ENCODE measurements at places on chromosomes 2 and 18.

GRCh38 chr2:7722212-7722910 lies 805.1 kb downstream of the RNF144A start:
- no peak for DNase-seq

GRCh38 chr2:96899413-96899741 lies 29.5 kb upstream of the SEMA4C start:
- no peak for DNase-seq

DNA sequence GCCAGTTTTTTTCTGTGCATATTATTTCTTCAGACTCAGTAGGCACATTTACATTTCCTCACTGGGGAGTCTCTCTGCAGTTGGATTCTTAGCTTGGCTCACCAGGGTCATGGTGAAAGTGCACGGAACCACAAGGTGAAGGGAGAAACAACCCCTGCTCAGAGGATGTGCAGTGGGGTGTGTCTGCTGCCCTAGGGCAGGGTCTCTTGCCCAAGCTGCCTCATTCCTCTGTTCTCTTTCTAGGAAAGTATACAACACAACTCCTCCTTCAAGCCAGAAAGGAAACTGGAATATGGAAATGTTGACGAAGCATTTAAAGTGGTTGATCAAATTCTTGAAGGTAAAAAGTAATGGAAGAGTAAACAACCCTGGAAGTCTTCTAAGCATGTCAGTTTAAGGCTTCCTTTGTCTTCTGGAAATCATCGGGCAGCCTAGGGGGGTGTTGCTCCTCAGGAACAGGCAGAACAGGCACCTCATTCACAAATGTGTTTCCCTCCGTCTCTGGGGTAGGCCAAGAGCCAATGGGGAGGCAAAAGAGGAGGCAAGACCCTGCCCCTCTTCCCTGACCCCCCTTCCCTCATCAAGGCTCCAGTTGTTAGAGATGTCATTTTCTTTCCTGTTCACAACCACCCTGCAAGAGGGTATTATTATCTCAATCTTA lies 41.4 kb downstream of the AOX1 start:
- no peak for DNase-seq

DNA sequence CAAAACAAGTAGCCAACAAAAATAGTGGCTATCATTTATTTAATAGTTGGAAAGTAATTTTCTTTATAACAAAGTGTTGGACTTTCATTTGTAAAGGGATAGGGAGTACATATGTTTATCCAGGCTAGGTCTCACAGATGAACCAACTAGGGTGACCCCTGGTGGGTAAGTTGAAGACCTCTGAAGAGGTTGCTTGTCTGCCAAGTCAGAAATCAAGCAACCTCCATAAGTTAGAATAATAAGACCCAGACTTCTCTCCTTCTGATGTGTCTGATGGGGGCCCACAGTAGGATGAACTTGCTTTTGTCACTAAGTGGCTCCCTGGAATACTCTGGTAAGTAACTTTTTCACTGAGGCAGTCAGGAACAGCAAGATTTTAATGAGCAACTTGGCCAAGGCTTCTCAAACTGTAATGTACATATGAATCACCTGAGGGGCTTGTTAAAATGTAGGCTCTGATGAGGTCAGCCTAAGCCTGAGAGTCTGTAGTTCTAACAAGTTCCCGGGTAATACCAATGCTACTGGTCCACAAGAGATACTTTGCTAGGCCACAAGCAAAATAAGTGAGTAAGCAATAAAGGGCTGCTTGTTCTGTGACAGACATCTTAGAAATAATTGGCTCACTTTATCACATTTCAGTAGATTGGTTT lies 319.6 kb downstream of the PIK3C3 start:
- DNase-seq = no peak

DNA sequence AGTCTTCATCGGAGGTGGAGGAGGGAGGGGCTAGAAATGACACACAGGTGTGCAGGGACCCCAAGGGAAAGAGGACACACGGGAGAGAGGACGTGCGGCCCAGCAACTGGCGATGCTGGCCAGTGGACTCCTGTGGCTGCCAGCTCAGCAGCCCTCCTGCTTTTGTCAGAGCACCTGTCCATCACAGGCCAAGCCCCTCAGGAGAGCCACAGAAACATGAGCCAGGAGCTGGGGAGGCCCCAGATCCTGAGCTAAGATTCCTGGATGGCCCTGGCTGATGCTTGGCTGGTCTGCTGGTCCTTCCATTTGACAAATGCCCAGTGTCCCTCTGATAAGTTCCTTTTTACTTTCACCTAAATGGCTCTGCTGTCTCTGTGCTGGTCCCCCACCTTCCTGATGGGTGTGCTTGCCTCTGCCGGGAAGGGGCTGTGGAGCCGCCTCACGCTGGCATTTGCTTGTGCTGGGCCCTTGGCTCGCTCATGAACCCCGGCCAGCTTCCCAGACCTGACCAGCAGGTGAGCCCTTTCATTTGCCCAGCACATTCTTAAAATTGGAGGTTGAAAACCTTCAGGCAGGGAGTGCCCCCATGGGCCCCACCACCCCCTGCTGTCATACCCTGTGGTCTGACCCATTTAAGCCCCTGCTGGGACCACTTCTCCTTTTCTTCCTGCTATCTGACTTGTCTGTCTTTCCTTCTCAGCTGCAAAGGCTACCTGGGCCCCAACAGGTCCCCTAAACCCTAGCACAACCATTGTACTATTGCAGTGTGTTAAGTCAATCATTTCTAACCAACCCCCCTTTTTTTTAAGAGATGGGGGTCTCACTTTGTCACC lies 37.3 kb downstream of the CYP27C1 start:
- peak; percentile 58 for DNase-seq

DNA sequence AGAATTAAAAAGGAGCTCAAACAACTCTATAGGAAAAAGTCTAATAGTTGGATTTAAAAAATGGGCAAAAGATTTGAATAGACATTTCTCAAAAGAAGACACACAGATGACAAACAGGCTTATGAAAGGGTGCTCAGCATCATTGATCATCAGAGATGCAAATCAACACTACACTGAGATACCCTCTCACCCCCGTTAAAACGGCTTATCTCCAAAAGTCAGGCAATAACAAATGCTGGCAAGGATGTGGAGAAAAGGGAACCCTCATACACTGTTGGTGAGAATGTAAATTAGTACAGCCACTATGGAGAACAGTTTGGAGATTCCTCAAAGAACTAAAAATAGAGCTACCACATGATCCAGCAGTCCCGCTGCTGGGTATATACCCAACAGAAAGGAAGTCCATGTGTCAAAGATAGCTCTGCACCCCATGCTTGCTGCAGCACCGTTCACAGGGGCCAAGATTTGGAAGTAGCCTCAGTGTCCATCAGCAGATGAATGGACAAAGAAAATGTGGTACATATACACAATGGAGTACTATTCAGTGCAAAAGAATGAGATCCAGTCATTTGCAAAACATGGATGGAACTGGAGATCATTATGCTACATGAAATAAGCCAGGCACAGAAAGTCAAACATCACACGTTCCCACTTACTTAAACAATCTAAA lies 46.7 kb upstream of the B3GNT7 start:
- DNase-seq = no peak

DNA sequence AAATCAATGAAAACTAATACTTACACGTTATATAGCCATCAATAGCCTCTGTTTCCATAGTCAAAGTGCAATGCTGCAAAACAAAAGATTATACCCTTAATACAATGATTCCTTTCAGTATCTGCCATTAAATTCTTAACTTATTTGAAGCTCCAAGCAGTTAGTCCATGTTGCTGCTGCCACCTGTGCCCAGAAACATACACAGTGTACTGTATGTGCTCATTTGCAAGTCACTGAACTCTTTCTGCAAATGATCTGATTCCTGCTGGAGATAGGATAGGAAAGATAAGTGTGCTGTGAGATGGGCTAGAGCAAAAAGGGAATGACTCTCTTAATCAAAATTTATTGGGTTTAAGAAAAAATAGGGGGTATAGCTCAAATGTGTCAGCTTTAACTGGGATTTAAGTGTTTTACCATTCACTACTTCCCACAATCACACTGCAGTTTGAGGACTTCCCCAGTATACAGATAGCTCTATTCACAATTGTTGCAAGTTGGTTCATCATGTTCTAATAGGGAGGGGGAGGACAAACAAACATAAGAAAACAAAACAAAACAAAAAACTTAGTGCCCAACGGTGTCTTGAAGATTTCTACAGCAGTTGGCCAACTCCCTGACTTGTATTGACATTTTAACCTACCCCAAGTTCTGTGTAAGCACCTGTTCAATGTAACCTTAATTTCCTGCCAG lies 2.7 kb downstream of the IKZF2 start:
- no peak for DNase-seq

DNA sequence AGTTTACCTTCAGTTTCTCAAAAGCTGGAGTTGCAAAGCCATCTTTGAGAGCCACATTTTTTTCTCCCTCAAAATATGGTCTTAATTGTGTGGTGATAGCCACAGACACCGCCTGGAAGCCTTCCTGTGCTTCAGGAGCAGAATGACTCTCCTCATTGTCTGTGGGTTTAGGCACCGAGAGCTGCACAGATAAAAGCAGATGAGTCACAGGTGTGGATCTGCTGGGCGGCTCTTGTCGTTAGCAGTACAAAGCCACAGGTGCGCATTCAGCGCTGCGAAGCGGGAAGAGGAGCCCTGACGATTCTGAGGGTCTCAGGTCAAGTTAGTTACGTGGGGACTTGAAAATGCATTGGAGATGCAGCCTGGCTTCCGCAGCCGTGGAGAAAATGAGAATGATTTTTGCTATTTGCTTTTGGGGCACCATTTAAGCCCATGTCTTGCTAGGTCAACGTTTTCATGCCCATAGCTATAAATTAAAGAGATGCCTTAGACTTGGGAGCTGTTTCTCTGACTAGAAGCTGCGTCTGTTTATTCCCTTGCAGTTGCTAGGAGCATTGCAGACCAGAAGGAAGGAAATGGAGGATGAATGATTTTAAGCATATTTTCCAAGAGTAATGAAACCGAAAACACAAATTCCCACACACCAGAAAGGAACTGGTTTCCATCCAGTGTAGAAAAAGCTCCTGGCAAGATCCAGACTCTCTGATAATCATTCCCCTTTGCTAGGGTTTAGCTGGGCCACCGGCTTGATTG lies 51.5 kb downstream of the KLHL29 start:
- DNase-seq = peak; percentile 53

GRCh38 chr2:167992278-167992677 lies 255.1 kb downstream of the STK39 start:
- no peak for DNase-seq

All from spleen (tissue), 13 donors.